ENCODE measurements at places on chromosomes 2 and 18. TPM values are rescaled to one million over a fixed set of nuclear protein-coding genes. Genes with fewer than 3 reads are reported as not detected.

Gene AP1S3
- polyA plus RNA-seq, result 10.0 TPM

Gene CROCC2
- 0.04 TPM for polyA plus RNA-seq

Gene COLEC11
- 2.4 TPM for polyA plus RNA-seq

Gene GALNT5
- 0.41 TPM for polyA plus RNA-seq

Gene IL36A
- not detected for polyA plus RNA-seq

Gene UGT1A9
- polyA plus RNA-seq, result 7.8 TPM

Gene RAMP1
- 5.0 TPM for polyA plus RNA-seq

Data from renal pelvis (tissue), 12 donors.